NCI-H1694 (cell line): ENCODE measurements at places on chromosomes 16 and 17.
A peak's percentile ranks its signal among the peaks of the same experiment; 100 is the strongest.

GRCh38 chr16:50884066-50884860, 142.4 kb downstream of the CYLD start:
- no peak for DNase-seq

DNA sequence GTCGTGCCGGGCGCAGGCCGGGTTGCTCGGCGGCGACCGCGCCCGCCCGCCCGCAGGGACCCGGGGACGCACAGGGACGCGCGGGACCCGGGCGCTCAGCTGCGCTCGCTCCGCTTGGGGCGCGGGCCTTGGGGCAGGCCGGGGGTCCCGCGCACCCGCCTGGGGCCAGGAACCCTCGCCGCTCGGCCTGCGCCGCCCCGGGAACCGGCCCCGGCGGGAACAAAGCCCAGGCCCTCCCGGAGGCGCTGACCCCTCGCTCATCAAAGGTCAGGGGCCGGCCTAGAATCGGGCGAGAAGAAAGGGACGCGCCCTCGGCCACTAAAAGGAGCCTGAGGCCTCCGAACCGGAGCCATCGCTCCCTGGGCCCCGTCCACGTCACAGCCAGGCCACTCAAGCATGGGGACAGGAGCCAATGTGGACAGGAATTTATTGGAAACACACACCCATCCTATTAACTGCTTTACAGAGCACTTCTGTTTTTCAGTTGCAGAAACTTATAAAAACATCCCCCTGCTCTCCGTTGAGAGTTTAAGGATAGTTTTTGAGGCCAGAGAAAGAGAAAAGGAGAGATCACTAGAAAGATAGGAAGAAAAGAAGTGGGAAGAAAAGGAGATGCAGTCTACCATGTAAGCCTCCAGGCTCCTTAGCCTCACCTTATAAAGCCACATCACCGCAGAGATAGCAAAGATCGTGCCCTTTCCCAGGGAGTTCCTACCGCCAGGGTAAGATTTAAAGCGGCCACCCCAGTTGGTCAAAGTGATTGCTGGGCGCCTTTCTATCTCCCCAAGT, 558 bp upstream of the ZFHX3 start:
- no peak for DNase-seq

DNA sequence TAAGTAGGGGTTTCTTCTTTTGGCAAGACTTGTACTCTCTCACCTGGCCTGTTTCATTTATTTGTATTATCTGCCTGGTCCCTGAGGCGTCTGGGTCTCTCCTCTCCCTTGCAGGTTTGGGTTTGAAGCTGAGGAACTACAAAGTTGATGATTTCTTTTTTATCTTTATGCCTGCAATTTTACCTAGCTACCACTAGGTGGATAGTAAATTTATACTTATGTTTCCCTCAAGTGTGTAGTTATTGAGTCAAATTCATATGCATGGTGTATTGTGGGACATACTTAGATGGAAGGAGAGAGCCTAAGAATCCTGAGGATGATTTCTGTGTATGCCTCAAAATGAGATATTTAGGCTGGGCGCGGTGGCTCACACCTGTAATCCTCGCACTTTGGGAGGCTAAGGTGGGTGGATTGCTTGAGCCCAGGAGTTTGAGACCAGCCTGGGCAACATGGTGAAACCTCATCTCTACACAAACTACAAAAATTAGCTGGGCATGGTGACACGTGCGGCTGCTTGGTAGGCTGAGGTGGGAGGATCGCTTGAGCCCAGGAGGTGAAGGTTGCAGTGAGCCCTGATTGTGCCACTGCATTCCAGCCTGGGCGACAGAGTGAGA, 13.6 kb downstream of the TMEM98 start:
- no peak for DNase-seq

DNA sequence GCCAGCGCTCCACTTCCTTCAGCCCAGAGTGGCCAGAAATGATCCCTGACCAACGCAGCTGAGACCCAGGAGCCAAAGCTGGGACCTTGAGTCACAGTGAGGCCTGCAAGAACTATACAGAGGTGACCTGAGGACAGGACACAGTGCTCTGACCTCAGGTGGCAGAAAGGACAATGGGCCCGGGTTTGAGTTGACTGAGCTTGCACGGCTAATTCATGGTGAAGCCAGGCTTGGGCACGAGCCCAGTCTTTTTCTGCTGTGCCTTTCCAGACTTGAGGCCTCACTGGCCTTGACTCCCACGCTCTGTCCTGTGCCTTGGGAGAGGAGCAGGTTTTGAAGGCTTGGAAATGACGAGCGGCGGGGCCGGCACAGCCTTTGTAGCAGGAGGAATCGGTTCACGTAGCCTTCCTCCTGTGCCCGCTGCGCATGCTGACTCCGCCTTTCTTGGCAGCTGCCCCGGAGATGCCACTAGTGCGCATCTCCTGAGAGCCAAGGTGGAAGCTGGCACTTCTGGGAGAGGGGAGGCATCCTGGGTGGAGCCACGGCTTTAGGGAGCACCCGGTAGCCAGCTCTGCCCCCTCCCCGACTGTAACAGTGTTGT, 34.9 kb downstream of the NDEL1 start:
- no peak for DNase-seq

GRCh38 chr16:82176204-82176603, 6.2 kb upstream of the MPHOSPH6 start:
- no peak for DNase-seq

DNA sequence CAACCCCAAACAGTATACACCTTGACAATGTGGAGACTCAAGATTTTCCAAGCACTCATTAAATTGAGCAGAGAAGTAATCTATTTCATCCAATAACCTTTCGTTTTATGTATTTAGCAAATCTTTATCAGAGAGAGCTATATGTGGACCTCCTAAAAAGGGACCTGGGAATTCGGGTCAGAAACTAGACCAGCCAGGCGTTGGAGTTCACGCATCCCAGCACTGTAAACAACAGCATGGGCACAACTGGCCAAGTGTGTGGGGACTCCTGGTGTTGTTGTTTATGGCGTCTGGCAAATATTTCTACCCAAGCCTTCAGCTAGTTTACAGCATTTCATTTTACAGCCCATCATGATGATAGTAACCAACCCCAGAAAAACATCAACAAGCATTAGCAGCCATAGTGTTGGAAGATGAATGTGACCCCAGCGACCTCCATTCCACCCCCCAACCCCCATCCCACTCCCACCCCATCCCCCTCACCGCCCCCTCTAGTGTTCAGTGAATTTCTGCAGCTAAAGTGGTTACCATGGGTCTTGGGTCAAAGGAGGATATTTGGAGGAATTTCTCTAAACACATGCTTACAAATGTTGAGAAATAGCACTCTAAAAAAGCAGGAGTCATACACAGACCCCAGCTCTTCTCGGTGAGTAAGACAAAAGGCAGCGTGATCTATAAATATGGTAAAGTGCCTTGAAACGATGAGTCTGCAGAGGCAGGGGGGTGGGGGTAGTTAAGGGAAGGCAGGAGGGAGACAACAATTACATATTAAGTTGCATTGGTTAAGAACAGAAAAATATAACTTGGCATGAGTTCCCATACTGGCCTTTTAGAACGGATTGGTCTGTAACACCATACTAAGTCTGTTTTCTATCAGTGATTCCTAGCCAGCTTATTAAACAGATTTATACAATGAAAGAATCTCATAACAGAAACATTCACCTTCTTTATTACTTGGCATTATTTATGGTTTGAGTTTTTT, 91.4 kb upstream of the TBX2 start:
- no peak for DNase-seq

- no peak for DNase-seq
These were observed at the start of gene CES2 for GRCh38 chr16:66935314-66936011. Gene CES2 (plus strand): TSS chr16:66935516. CDS start chr16:66935636, 120 bp downstream.

DNA sequence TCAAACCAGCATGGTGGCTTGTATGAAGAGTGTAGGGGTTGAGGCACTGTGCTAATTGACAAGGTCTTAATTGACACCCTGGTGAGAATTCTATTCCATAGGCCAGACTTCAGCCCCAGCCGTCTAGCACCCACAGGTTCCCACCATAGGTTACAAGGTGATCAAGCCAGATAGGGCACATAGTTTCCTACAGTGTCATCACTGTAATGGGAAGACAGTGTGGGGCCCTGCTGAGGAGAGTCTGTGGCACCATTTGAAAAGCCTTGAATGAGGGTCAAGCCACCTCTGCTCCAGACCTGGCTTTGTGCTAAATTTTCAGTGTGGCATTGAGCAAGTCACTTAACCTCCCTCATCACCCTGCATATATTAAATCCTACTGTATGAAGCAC, 36.2 kb downstream of the YPEL2 start:
- DNase-seq: no peak

DNA sequence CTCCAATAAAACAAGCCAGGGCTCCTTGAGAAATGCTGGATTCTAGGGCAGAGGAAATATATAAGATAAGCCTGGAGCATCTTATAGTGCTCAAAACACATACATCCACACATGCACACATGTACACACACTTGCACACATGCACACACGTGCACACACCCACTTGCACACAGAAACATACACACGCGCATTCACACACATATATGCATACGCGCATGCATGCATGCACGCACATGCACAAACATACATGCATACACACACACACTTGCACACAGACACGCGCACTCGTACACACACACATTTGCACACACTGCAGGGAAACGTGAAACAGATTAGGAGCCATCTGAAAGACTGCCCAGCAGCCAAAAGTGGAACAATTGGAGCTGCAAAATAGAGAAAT, 8.0 kb upstream of the ENPP7 start:
- DNase-seq: no peak

DNA sequence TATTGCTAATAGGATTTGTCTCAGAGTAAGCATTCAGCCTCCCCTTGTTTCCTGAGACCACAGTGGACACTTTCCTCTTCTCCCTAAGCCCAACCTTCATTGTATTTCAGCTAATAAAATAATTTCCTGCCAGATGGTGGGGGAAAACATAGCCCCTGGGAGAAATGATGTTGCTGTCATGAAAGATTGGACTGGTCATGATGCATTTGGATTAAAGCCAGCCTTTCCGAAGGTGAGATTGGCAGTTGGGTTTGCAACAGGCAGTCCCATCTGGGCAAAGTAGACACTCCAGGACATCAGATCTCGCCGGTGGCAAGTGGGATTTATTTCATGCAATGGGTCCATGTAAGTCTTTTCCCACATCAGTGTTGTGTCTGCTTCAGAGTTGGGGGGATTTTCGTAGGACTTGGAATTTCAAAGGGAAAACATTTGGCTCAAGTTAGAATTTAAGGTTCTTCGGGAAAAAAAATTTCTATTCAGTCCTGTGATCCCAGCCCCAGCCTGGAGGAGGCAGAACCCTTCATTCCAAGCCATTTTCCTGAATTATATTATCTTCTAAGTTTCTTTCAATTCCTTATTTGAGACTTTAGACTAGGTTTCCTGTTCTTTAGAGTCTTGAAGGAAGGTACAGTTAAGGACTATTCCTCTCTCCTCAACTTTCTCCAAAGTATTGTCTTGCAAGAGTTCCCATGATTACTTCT, 391.7 kb downstream of the XYLT1 start:
- DNase-seq: peak; percentile 7

GRCh38 chr17:17539591-17539990, 43.4 kb upstream of the RASD1 start:
- no peak for DNase-seq

DNA sequence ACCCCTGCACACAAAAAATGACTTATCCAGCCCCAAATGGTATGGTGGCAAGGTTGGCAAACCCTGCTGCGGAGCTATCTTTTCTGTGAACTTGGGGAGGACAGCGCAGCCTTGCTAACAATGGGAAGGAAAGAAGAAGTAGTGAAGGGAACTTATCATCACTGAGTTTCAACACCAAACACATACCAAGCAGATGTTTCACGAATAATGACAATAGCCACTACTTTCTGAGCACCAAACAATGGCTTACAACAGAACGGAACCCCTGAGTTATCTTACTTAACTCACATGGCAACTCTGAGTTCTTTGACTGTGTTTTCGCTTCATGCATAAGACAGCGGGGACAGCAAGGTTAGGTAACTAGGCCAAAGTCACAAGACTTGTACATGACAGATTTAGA, 148.9 kb downstream of the XYLT1 start:
- no peak for DNase-seq

- no peak for DNase-seq
These were observed 50.3 kb downstream of the KSR1 start for GRCh38 chr17:27506348-27507218.

DNA sequence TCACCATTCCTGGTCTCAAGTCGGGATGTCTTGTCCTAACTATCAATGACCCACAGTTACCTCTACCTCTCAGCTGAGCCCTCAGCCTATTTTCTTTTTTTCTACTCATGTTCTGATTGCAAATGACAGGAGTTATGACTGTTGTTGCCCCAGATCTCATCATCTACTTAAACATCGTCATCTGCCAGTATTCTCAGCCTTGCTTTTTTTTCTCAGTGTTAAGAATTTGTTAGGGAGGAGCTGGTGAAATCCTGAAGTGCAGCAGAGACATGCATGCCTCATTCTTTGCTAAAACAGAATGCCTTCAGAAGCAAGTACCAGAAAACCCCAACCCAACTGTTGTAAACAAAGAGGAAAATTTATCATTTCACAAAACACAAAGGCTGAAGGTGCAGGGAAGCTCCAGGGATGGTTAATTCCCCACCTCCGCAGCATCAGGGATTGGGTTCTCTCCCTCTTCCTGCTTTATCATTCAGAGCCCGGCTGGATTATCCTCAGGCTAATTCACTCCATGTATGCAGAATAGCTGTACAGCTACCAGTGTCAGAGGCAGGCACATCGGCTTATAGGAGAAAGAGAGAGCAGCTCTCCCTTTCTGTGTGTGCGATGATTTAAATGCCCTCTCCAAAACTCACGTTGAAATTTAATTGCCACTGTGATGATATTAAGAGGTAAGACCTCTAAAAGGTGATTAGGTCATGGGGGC, 540.8 kb upstream of the HSBP1 start:
- no peak for DNase-seq

- no peak for DNase-seq
These were observed 24.6 kb downstream of the C16orf90 start for GRCh38 chr16:3470723-3471122.

GRCh38 chr17:17239832-17240231, 2.9 kb upstream of the FLCN start:
- no peak for DNase-seq

- DNase-seq: peak; percentile 79
These were observed 83.3 kb downstream of the GSG1L start for GRCh38 chr16:27980076-27980775.

DNA sequence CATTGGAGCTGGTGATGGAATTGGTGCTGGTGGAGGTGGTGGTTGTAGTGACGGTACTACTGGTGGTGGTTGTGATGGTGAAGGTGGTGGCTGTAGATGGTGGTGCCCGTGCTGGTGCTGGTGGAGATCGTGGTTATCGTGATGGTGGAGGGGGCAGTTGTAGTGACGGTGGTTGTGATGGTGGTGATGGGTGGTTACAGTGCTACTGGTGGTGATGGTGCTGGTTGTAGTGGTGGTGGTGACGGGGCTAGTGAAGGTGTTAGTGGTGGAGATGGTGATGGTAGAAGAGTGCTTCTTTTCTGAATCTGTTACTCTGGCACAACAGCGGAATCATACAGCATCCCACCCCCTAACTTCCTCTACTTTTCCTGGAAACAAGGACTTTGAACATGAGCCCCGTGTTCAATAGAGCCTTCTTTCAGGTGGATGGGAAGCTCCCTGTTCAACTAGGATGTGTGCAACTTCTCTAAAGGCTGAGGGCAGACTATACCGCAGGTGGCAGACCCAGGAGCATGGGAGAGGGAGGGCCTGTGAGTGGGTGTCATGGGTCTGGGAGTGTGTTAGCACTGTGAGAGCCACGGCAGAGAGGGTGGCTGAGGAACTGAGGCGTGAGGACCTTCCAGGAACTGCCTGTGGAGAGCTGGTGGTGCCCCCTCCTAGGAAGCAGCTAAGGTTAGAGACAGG, 8.2 kb downstream of the TBX21 start:
- DNase-seq: no peak

- no peak for DNase-seq
These were observed 47.3 kb upstream of the CHMP6 start for GRCh38 chr17:80944326-80944725.
